Naive B cell (primary cell): ENCODE measurements at places on chromosomes 16 and 17. TPM values are rescaled to one million over a fixed set of nuclear protein-coding genes. Genes with fewer than 3 reads are reported as not detected.

The TIMP2 gene
- polyA plus RNA-seq, result 0.65 TPM

The APOH gene
- polyA plus RNA-seq, result not detected

The OR1A1 gene
- polyA plus RNA-seq, result not detected

The GIT1 gene
- polyA plus RNA-seq, result 12.9 TPM

The GRB7 gene
- not detected for polyA plus RNA-seq

The IGF2BP1 gene
- polyA plus RNA-seq, result not detected

The TRPV3 gene
- polyA plus RNA-seq, result not detected

The TOX3 gene
- not detected for polyA plus RNA-seq

The CIBAR2 gene
- polyA plus RNA-seq, result not detected

The PARD6A gene
- polyA plus RNA-seq, result 18.4 TPM
